ENCODE measurements at places on chromosomes 6 and 20.

- DNase-seq, result no peak
Observed at GRCh38 chr20:14644306-14645097, 307.1 kb upstream of the FLRT3 start.

- DNase-seq, result no peak
Observed at GRCh38 chr6:12245763-12246718, 44.1 kb upstream of the EDN1 start.

GRCh38 chr6:82415820-82416219, 52.2 kb downstream of the TPBG start:
- DNase-seq, result no peak

DNA sequence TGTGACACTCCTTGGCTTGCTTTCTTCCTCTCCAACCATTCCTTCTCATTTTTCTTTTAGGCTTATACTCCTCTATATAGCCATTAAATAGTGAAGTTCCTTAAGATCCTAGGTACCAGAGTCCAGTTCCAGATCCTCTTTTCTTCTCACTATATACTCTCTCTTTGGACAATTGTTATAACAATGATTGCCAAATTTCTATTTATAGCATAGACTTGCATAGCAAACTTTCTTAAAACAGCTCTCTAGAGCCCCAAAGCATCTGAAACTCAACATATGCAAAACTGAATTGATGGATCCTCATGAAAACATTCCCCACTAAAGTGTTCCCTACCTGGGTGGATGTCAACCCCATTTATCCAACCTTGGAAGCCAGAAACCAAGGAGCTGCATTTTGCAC, 13.4 kb downstream of the PHIP start:
- DNase-seq, result no peak

DNA sequence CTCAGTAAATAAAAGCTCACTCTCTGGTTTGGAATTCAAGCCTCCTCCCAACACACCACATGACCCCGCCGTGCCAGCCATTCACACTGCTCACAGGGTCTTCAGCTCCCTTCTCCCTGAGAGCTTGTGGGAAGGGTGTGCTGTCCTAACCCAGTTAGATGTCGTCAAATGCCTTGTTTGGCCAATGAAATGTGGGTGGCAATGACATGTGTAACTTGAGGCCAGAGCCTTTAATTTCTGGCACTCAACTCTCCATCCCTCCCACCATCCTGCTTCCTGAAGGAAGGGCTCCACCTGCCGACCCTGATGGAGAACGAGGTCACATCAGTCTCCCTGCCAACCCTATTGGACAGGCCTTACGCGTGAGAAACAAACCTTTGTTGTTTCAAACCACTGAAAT, 224.5 kb upstream of the AGPAT4 start:
- no peak for DNase-seq

DNA sequence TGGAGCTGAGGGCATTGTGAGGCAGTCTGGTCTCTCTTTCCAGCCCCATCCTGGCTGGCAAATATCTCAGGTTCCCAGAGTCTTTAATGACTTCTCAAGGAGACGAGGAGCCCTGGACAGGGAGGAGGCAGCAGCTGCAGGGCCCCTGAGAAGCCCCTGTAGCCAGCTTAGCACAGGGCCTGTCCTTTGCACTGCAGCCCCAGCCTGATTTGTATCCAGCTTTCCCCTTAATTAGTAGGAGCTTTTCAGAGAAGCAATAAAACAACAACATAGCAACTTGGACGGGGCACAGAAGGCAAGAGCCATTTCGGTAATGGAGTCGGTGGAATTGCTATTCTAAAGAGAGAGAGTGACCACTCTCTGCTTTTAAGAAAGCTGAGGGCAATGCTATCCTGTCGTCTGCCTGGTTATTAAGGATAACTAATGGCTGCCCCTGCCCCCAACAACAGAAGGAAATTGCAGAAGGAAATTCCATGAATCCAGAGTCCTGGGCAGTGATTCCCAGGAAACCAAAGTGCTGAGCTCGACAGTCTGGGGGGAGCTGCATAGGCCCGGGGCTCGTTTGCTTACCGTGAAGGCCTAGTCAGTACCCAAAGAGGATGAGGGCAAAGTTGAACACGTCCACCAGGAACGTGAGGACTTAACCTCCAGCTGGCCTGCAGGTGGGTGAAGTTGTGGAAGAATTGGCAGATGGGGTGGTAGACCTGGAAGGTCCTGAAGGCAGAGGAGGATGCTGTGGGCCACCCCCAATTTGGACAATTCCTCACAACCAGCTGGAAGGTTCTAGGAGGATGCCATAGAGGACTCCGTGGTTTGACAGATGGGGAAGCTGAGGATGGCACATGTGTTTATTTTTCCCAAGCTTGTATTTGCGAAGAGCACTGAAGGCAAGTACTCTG, 50.3 kb downstream of the NPEPL1 start:
- DNase-seq, result no peak

DNA sequence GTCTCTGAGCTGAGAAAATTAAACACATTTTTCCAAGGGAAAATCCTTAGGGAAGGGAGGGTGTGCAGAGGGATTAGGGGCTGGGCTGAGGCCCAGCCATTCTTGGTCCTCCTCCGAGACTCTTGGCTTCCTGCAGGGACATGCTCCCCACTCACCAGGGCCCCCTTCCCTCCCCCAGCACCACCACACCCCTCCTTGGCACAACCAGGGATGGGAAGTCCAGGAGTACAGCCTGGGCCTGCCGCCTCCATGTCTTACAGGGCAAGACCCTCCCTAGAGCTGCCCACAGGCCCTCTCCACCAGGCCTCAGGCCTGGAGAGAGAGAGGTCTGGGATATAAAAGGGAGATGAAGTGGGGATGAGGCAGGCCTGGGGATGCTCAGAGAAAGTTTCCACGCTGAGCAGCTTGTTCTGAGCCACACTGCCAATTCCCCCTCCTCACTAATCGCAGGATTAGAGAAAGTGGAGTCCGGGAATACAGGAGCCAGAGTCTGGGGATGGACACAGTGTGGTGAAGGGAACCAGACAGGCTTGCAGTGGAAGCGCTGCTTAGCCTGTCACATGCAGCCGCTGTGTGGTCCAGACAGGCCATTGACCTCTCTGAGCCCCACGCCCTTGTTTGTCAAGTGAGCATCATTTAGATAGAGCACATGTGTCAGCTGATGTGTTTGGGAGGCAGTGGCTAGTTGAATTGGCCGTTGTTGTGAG, 105.5 kb downstream of the MRPL14 start:
- DNase-seq, result no peak

DNA sequence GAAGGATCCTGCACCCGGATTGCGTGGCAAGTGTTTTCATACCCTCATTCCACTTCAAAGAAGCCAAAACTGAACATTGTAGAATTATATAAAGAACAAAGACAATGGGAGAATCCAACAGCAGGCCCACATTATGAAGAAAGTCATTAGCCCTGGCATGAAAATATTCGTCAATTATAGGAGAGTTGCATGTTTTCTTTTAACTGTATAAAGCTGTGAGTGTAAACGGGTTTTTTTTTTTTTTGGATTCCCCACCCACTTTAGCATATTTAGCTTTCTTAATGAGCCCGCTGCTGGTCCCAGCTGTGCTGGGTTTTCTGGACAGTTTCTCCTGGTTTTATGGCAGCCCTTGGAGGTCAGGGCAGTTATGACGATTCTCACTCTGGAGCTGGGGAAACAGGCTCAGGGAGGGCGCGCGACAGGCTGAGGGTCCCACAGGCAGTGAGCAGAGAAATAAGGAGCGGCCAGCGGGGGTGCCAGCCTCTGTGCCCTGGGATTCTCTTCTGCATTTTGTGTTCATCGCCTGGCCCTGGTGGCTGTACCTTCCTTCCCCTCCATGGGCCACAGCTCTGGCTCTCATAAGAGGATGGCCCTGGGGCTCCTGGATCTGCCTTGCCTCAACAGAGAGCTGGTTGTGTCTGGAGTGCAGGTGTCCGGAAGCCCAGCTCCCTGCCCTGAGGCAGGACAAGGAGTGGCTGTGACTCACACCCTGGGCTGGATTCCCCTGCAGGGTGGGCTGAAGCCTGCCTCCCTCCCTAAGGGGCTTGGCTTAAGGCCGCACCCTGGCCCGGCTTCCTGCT, 24.1 kb upstream of the SULF2 start:
- no peak for DNase-seq

- no peak for DNase-seq
Observed at GRCh38 chr20:57707320-57707719, 2.5 kb downstream of the PMEPA1 start.

- DNase-seq, result no peak
Observed at GRCh38 chr6:17423026-17423425, 29.6 kb downstream of the CAP2 start.

DNA sequence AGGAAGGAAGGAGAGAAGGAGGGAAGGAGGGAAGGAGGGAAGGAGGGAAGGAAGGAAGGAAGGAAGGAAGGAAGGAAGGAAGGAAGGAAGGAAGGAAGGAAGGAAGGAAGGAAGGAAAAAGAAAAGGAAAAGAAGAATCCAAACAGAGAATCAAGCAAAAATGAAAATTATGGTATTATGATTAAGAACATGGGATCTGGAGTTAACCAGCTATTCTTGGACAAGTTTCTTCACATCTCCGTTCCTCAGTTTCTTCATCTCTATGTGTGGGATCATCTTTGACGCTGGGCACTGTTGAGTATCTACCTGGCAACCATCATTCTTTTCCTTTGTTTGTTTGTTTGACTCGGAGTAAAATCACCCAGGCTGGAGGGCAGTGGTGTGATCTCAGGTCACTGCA, 71.6 kb downstream of the ZNF217 start:
- DNase-seq, result no peak

DNA sequence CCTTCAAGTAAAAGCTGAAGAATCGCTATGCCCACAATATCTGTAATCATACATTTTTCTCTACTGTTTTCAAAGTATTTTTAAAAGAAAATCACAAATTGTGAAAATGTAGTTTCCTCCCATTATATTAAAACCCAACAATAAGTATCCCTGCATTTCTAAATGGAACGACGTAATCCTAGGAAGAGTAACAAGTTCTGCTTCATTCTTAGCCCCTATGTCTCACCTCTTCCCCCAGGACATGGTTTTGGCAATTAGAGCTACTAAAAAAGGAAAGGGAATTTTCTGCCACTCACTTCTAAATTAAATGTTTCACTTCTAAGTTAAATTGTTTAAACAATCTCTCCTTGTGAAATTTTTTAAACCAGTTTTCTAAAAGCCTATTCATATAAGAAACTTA, 47.4 kb downstream of the TBPL1 start:
- no peak for DNase-seq

DNA sequence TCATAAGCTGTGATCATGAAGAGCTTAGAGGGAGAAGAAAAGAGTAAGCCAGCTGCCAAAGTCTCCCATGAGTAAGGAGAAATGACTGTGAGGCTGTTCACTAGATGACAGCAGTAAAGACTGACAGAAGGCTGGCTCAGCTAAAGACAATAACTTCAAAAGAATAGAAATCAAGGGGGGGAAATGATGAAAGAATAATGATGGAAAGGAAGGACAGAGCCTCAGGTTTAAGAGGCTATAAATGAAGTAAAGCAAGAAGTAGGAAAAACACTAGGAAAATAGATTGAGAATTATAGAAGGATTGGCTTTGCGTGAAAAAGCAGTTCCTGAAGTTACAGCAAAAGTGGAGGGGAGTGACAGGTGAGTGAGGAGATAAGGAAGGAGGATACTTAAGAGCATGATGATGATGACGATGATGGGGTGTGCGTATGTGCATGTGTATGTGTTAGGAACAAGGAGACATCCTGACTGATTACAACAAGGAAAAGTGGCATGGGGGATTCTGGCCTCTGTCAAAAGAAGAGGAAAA, 48.2 kb downstream of the HBS1L start:
- no peak for DNase-seq

- no peak for DNase-seq
Observed at GRCh38 chr6:7269816-7270215, 43.2 kb downstream of the SSR1 start.

GRCh38 chr20:20666359-20666758, 46.1 kb downstream of the RALGAPA2 start:
- DNase-seq, result no peak

DNA sequence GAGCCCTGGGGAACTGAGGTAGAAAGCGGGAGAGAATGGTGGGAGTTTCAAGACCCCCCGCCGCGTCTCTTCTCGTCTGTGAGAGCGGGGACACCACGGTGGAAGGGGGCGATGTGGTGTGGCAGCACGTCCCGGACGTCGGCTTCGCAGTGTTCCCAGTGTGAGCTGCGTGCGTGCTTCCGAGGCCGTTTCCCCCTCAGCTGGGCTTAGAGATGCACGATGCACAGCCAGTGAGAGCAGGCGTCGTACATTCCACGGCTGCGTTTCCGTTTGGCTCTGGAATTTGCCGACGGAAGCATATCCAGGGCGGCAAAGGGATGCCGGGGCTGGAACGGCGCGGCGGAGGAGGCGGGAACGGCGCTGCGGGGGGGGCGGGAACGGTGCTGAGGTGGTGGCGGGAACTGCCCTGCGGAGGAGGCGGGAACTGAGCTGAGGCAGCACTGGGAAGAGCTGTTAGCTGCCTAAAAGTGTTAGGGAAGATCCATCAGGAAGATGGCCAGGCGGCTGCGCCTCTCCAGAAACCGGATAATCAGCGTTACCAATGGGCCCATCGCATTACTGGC, 37.7 kb downstream of the KIF25 start:
- DNase-seq, result no peak

DNA sequence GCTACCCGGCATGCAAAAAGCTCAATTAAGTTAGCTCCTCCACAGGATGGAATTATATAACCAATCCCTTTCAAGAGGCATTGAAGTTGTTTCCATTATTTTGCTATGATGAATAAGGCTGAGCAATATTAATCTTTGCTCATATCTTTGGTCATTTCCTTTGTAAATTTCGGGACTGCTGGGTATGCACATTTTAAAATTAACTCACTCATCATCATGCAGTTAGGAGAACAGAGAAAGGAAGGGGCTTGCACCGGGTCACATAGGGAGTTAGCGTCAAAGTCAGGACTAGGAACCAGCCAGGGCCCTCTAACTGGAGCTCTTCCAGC, 430 bp upstream of the FAM110A start:
- no peak for DNase-seq

GRCh38 chr6:2158596-2159271, 86.7 kb downstream of the GMDS start:
- DNase-seq, result no peak

- no peak for DNase-seq
Observed at GRCh38 chr6:157956171-157956730, 25.4 kb upstream of the SYNJ2 start.

GRCh38 chr6:110239526-110240274, 59.5 kb downstream of the CDC40 start:
- DNase-seq, result no peak

DNA sequence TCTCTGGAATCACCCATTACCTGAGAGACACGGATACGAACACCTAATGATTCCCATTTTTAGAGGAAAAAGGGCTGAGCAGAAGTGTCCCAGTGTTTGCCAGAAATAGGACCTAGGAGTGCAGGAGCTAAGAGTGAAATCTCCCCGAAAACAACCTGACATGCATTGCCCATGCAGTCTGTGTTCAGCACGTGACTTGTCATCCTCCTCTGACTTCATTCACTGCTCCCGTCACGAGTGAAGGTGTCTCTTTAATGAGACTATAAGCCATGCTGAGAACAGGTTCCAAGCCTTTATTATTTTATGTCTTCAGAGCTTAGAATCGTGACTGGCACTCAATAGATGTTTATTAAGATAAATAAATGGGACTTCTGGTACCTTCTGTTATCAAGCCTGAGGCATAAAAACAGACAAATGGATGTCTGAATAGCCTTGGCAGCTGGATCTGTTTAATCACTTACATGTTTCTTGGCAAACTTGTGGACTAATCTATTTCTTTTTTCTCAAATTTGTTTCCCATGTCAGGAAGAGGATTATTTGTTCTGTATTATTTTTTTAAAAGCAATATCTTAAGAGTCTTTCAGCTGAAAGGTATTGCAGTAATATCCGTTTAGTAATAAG, 3.7 kb upstream of the MLIP start:
- DNase-seq, result no peak

GRCh38 chr6:43492673-43493072, 15.3 kb downstream of the TJAP1 start:
- no peak for DNase-seq
